NCI-H1930 (cell line): ENCODE measurements at places on chromosomes 3 and 15.

DNA sequence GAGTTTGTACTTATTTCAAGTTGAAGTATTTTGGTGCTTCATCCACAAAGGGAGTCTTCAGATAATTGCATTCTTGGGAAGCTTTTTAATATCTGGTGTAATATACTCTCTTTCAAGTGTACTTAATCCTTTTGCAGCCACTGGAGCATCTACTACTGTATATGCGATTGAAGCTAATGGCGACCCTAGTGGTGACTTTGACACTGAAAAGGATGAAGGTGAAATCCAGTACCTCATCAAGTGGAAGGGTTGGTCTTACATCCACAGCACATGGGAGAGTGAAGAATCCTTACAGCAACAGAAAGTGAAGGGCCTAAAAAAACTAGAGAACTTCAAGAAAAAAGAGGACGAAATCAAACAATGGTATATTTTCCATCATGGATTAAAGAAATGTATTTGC, 42.6 kb downstream of the CHD2 start:
- DNase-seq = no peak

DNA sequence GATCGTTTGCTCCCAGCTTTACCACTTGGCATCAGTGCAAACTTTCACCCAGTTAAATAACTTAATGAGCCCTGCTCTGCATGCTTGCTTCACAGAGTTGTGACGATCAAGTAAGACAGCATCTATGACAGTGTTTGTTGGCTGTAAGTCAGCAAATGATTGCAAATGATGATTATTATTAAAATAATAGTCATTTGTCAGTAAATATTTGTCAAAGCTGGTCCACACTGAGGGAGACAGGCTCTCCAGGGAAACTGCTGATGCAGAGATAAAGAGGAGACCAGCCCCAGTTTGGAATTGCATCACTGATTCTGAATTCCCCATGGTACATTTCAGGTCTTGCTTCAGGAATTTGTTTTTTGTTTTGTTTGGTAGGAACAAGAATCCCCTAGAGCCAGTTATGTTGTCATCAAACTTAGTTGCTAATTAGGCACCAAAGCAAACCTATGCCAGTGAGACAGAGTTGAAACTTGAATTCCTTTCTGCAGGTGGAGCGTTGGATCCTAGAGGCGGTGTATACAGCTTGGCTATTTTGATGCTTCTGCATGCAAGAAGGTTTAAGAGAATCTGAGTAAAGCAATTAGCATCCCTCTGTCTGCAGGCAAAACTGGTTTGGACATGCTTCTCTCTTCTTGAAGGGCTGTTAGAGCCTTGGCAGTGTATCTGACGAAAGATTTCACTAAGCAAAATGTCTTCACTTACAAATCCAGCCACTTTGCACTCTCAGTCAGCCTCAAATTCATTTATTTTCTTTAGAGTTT, 338.6 kb upstream of the TPRG1 start:
- no peak for DNase-seq

- DNase-seq = no peak
These were observed 360.5 kb downstream of the RSL24D1 start for GRCh38 chr15:54836052-54836795.

- DNase-seq = no peak
These were observed 633.4 kb downstream of the EPHA3 start for GRCh38 chr3:89740881-89741177.
